ENCODE measurements at places on chromosomes 3 and 15. TPM values are rescaled to one million over a fixed set of nuclear protein-coding genes. Genes with fewer than 3 reads are reported as not detected.

DNA sequence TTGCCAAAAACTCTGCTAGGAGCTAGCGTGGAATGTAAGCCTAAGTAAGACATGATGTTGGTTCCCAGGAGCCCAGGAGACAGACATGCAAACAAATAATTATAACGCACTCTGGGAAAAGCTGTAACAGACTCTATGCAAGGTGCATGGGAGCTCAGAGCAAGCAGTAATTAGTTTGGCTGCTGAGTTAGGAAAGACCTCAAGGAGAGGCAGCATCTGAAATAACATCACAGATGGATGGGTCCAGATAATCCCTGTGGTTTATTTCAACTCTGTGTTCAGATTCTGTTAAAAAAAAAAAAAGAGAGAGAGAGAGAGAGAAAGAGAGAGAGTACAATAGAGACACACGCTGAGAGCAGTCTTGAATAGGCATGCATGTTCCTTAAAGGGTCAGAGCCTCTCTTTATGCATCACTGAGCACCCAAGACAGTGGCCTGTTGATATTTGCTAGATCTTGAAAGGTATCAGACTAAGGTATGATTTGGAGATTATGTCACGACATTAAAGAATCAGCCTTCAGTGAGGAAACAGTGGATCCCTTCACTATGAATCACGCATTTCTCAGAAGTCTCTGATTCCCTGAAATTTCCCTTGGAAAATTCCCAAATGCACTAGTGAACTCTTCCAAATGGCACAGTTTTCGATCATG is 124.4 kb upstream of the LIPC start:
- H3K27ac ChIP-seq = no peak overlapping the region
- H3K4me1 ChIP-seq = no peaks in the 10 kb centered on the region
- no peaks in the 10 kb centered on the region for H3K27me3 ChIP-seq

DNA sequence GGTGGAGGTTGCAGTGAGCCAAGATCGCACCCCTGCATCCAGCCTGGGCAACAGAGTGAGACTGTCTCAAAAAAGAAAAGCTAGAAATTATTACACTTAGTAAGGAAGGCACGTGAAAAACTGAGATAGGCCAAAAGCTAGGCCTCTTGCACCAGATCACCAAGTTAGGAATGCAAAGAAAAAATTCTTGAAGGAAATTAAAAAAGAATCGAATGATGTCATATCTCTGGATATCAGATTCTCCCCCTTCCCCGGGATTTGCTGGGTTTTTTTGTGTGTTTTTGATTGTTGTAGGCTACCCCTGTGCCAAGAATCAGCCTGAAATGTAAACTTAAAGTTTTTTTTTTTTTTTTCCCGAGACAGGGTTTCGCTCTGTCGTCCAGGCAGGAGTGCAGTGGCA is 17.4 kb downstream of the PTPN23 start:
- no peak overlapping the region for H3K27ac ChIP-seq

GRCh38 chr3:15319136-15319535 is 13.2 kb downstream of the SH3BP5 start:
- no peak overlapping the region for H3K4me3 ChIP-seq
- no peaks in the 10 kb centered on the region for H3K27me3 ChIP-seq
- peaks cover 8% of the 10 kb centered on the region for H3K4me1 ChIP-seq
- DNase-seq = no peak

DNA sequence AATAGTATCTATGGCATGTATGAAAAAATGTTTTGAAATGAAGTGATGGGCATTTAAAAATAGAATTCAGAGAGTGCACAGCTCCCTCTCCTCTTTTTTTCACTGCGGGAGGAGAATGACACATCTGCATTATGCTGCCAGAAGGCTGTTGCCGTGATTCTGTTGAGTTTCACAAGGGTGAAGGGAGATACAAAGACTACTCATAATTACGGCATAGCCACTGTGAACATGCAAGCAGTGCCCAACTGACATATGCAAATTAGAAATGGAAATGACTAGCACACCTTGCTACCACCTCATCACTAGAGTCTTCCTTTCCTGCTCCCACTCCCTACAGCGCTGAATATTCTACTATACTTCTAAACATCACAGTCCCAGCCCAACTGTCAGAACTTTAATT is 20.1 kb downstream of the IFT57 start:
- no peaks in the 10 kb centered on the region for H3K27me3 ChIP-seq
- no peak overlapping the region for H3K4me3 ChIP-seq
- H3K4me1 ChIP-seq = no peaks in the 10 kb centered on the region
- no peak overlapping the region for H3K27ac ChIP-seq

- no peak overlapping the region for H3K27ac ChIP-seq
- no peak for DNase-seq
- H3K4me1 ChIP-seq = peaks cover 23% of the 10 kb centered on the region
- peaks cover 4% of the 10 kb centered on the region for H3K36me3 ChIP-seq
- no peak overlapping the region for H3K4me3 ChIP-seq
Measured at GRCh38 chr3:24607281-24607680, 112.6 kb upstream of the THRB start.

DNA sequence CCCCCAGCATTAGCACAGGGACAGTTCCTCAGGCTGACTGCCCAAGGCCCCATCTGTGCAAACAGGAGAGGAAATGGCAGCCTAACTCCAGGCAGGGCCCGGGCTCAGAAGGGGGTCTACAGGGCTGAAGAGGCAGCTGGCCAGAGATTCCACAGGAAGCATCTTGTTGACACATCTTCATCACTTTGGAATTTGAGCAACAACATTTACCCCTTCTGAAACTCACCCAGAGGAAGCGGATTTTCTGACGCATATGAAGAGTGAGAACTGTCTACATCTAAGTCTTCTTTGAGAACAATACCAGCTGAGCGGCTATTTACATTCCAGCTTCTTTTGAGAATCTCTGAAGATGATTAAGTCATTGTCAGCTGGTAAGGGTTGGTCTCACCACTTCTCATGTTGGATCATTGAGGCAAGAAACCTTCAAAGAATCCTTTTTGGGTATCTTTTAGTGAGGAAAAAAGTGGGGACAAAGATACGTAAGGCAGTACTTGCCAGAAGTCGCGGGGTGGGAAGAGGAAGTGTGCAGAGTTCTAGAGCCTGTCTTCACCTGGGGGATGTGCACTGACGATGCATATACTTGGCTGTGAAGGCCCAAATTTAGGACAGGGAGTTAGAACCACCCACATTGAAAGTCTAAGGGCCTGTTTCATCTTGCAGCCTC is 25.4 kb upstream of the SRP14 start:
- H3K27ac ChIP-seq = no peak overlapping the region
- no peak overlapping the region for H3K4me3 ChIP-seq
- no peak for DNase-seq
- no peaks in the 10 kb centered on the region for H3K4me1 ChIP-seq
- no peaks in the 10 kb centered on the region for H3K27me3 ChIP-seq

DNA sequence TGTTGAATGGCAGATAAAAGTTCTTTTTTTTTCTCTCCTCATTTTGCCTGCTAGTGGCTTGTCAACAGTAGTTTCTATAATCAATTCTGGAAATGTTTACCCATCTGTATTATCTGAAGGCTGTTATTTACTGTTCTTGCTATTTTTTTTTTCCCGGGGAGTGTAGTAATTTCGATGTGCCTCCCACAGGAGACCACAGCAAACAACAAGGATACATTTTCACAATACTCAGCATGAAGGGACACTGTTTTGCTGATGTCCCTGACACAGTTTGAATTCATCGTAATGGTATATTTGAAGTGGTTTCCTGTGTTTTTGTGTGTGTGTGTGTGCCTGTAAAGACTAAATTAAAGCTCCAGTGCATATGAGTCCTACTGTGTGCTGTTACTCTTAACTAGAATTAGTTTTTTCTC is 92.1 kb upstream of the ICE2 start:
- H3K4me3 ChIP-seq = no peak overlapping the region
- H3K27ac ChIP-seq = no peak overlapping the region
- peaks cover 5% of the 10 kb centered on the region for H3K4me1 ChIP-seq
- no peaks in the 10 kb centered on the region for H3K27me3 ChIP-seq

DNA sequence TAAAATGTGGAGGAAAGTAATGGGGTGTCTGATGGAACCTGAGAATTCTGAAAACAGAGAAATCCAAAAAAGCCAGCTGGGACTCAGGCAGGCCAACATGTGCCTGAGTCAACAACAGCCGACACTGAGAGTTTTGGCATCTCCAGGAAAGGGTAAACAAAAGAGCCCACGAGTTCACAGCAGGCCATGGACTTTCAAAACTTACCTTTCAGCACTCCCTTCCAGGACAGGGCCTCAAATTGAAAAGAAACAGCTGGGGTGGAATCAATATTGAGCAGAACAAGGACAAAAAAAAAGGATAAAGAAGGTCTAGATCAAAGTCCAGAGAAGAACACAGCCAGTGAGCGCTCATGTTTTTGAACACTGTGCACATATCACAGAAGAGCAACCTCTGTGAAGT is 735.4 kb upstream of the GRM7 start:
- no peaks in the 10 kb centered on the region for H3K4me1 ChIP-seq
- no peak overlapping the region for H3K27ac ChIP-seq
- no peaks in the 10 kb centered on the region for H3K27me3 ChIP-seq

DNA sequence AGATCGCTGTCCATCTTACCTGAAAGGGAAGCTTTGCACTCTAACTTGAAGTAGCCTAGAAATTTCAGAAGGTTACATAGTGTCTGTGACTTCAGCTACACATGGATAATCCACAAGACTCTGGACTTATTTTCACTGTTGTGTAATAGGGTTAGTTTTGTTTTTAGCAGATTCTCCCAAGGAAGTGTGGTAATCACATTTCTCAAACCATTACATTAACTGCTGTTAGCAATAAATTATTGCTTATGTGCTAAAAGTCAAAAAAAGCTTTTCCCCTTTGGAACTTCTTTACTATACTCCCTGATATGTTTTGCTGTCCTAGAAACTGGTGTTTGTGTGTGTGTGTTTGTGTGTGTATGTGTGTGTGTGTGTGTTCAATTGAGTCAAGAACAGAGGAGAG is 351.8 kb upstream of the TPRG1 start:
- H3K36me3 ChIP-seq = no peaks in the 10 kb centered on the region
- no peak overlapping the region for H3K4me3 ChIP-seq
- H3K4me1 ChIP-seq = peaks cover 30% of the 10 kb centered on the region
- DNase-seq = no peak
- no peak overlapping the region for H3K27ac ChIP-seq
- no peaks in the 10 kb centered on the region for H3K27me3 ChIP-seq

DNA sequence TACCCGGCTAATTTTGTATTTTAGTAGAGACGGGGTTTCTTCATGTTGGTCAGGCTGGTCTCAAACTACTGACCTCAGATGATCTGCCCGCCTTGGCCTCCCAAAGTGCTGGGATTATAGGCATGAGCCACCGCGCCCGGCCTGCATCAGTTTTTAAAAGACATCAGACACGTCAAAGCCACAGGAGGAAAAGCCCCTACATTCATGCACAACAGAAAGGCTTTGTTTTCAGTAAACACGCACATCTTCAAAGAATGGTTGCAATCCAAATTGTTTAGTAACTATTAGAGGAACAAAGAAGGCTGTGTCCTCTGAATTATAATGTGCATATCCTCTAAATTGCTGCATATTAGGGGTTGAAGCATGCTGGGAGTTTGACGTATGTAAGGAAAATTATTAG is 53.3 kb downstream of the BTD start:
- H3K27ac ChIP-seq = no peak overlapping the region
- H3K27me3 ChIP-seq = no peaks in the 10 kb centered on the region
- no peak for DNase-seq
- H3K4me3 ChIP-seq = no peak overlapping the region
- H3K36me3 ChIP-seq = no peaks in the 10 kb centered on the region

GRCh38 chr3:178966299-178967176 is 105.1 kb downstream of the ZMAT3 start:
- H3K27me3 ChIP-seq = no peaks in the 10 kb centered on the region
- peaks cover 15% of the 10 kb centered on the region for H3K4me1 ChIP-seq
- H3K4me3 ChIP-seq = no peak overlapping the region
- H3K27ac ChIP-seq = no peak overlapping the region
- no peaks in the 10 kb centered on the region for H3K36me3 ChIP-seq
- no peak for DNase-seq

- H3K36me3 ChIP-seq = no peaks in the 10 kb centered on the region
- no peak overlapping the region for H3K27ac ChIP-seq
- H3K4me3 ChIP-seq = no peak overlapping the region
Measured at GRCh38 chr15:43239732-43240491, 19.1 kb upstream of the EPB42 start.

GRCh38 chr3:100900671-100901335 is 92.4 kb downstream of the ABI3BP start:
- H3K36me3 ChIP-seq = no peaks in the 10 kb centered on the region
- H3K4me1 ChIP-seq = peaks cover 12% of the 10 kb centered on the region
- DNase-seq = no peak
- no peak overlapping the region for H3K4me3 ChIP-seq
- no peaks in the 10 kb centered on the region for H3K27me3 ChIP-seq

DNA sequence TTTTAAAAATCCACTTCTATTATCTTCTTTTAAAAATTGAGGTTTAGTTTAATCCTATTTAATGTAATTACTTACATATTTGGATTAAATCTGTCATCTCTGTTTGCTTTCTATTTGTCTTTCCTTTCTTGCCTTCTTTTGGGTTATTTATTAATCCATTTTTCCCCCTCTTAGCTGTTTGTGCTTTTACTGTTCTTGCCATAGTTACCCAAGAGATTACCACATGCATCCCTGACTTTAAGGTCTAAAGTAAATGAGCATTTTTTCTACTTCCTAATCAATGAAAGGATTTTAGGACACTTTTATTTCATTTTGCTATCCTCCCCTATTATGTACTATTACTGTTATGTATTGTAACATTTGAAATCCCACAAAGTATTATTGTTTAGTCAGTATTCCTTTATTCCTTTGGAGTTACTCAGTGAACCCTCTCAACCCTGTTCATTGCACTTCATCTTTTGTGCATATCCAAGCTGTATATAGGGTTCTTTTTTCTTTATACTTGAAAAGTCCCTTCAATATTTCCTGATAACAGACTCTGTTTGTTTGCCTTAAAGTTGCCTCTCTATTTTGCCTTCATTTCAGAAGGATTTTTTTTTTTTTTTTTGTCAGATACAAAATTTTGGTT is 62.7 kb downstream of the MEF2A start:
- DNase-seq = no peak
- peaks cover 45% of the 10 kb centered on the region for H3K4me1 ChIP-seq
- no peaks in the 10 kb centered on the region for H3K36me3 ChIP-seq
- peak overlapping the region; percentile 4 for H3K4me3 ChIP-seq

DNA sequence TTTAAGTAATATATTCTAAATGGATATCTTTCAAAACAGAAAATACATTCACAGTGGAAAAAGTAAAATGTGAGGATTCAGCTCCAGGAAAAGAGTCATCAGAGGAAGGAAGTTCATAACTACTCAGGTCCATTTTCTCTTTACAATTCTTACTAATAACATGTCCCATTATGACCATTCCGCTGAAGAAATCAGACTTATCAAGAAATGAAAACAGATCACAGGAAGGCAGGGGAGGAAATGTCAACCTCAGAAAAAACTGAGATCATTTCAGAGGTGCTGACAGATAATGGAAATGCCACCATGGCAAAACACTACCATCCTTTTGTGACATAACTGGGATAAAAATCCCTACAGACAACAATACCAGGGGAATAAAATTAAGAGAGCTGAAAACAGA is 139.5 kb downstream of the MAGI1 start:
- peaks cover 16% of the 10 kb centered on the region for H3K4me1 ChIP-seq
- peaks cover under 1% of the 10 kb centered on the region for H3K36me3 ChIP-seq
- no peak overlapping the region for H3K27ac ChIP-seq
- no peak overlapping the region for H3K4me3 ChIP-seq
- DNase-seq = no peak

Gene GORASP1
- 58.6 TPM for total RNA-seq

Gene PPP1R14D
- 0.51 TPM for total RNA-seq

Gene ZIC4
- not detected for total RNA-seq

Gene RTP1
- total RNA-seq = not detected

Gene DCLK3
- not detected for total RNA-seq

Gene AVEN
- total RNA-seq = 2.8 TPM

Gene PSMA4
- 358 TPM for total RNA-seq

Gene GABRR3
- total RNA-seq = not detected

Gene ST6GAL1
- total RNA-seq = 14.4 TPM

Gene NOX5
- 0.20 TPM for total RNA-seq

Gene ENTPD3
- 3.0 TPM for total RNA-seq

Gene CIP2A
- 36.9 TPM for total RNA-seq

Data from Calu3 (cell line).